CD8-positive, alpha-beta T cell (primary cell): ENCODE measurements at places on chromosomes 6 and 20.
A peak's percentile ranks its signal among the peaks of the same experiment; 100 is the strongest.

- no peak for DNase-seq
Measured at GRCh38 chr6:14055541-14055940, 62.0 kb upstream of the CD83 start.

DNA sequence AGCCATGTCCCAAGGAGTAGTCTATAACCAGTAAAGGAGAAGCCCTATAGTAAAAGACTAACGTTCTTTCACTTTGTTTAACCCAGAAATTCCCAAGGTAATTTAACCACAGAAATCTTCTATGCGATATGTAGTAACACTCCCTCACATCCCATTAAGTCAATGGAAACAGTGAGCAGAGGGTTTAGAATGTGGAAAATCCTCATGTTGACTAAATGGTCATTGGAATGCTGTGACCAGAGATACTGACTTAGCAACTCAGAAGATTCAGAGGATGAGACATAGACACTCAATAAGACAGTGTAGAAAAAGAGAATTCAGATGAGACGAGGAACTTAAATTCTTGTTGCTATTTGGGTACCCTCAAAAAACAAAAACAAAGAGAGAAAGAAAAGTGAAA lies 562.2 kb upstream of the NOX3 start:
- DNase-seq, result no peak

DNA sequence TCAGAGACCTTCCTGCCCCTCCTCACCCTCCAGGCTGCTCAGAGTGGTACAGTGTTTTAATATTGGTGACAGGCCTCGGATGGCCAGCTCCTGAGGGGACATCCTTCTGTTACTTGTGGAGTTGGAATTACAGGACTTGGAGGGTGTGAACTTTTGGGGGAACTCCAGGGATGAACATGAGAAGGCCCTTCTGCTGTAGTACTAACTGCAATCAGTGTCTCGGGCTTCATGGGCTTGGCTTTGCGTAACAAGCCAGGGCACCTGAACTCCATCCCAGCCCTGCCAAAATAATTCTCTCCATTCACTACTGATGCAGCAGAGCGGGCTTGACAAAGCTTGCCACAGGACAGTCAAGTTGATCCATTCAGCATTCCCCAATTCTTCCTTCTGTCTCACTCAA lies 28.6 kb downstream of the SLC22A23 start:
- no peak for DNase-seq

DNA sequence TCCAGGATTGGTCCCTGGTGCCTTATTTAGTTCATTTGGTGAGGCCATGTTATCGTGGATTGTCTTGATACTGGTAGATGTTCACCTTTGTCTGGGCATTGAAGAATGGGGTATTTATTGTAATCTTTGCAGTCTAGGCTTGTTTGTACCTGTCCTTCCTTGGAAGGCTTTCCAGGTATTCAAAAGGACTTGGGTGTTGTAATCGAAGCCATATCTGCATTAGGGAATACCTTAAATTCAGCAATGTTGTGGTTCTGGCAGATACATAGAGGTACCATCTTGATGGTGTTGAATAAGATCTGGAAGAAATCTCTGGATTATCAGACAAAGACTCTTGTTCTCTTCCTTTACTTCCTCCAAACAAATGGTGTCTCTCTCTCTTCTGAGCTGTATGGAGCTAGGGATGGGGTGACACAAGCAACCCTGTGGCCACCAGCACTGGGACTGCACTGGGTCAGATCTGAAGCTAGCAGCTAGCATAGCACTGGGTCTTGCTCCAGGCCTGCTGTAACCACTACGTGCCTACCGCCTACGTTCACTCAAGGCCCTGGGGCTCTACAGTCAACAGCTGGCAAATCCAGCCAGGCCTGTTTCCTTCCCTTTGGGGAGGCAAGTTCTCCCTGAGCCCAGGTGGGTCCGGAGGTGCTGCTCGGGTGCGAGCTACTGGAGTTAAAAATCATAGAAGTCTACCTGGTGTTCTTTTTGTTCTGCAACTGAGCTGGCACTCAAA lies 261.1 kb upstream of the CITED2 start:
- DNase-seq, result no peak

DNA sequence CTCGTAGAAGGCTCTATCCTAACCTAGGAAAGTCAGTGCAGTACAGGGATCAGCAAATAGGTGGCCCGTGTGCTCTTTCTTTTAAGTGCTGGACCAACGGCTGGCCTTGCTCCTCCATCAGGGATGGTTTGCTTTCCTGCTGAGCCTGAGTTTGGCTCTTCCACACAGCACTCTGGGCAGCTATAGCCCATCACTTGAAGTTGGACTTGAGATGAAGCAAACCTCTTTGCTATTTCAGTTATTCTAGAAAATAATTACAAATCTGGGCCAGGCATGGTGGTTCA lies 66.9 kb upstream of the KCNK16 start:
- no peak for DNase-seq

GRCh38 chr20:47988676-47989075 lies 203.4 kb upstream of the SULF2 start:
- DNase-seq, result no peak

DNA sequence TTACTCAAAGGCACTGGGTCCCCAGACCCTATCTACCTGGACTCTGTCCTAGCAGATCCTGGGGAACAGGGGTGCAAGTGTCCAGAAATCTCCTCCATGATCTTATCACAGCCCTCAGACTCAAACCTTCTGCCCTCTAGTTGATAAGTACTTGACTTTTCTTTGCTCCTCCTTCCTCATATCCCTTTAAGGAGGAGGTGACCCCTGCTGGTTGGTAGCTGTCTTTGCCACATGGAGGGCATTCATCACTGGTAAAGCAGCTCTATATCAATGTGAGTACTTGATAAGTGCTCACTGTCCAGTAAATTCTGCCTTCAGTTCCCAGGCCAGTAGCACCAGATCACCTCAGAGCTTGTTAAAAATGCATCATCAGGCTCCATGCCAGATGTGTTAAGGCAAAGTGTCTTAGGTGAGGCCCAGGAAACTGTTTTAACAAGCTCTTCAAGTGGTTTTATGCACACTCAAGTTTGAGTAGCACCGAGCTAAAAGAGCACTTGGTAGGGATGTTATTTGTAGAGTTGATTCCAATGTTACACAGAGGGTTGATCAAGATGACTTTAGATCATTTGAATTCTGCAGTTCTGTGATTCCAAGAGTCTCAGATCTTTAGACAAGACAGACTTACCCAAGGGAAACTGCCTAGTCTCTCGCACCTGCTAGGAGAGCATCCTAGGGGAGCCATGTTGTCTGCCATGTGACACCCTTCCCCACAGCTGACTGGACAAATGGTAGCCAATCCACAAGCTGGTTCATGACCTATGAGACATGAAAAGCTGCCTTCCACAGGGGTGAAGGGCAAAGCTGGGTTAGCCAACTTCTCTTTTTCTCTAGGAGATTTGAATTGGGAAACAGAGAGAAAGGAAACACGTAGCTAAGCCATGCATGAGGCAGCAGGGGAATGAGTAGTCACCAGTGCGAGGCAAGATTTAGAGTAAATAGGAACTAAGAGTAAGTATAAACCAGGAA lies 18.6 kb downstream of the TREML2 start:
- DNase-seq, result peak; percentile 46

DNA sequence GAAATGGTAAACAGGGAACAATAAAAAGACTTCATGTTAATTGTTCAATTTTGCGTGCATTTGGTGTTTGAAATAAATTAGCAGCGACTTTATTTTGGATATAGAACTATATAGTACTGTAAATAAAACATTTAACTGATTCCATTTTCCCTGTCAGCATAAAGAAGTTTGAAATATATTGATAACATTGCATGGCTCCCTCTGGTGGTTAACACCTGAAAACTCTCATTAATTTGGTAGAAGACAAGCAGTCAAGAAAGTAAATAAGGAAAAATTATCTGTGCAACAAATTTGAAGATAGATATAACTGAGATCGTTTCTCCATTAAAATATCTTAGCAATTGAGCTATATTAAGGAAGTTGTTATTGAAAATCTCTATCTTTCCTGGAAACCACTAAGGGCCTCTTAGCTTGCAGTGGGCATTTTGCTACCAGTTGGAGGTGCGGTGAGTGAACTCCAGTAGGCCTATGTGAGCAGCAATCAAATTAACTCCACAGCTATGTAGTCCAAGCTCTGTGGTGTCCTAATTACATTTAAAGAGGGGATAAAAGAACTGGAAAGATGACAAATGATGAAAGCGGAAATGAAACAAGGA lies 435.7 kb upstream of the FKBP1C start:
- no peak for DNase-seq

- no peak for DNase-seq
Measured at GRCh38 chr6:106513808-106514582, 115.3 kb downstream of the RTN4IP1 start.

DNA sequence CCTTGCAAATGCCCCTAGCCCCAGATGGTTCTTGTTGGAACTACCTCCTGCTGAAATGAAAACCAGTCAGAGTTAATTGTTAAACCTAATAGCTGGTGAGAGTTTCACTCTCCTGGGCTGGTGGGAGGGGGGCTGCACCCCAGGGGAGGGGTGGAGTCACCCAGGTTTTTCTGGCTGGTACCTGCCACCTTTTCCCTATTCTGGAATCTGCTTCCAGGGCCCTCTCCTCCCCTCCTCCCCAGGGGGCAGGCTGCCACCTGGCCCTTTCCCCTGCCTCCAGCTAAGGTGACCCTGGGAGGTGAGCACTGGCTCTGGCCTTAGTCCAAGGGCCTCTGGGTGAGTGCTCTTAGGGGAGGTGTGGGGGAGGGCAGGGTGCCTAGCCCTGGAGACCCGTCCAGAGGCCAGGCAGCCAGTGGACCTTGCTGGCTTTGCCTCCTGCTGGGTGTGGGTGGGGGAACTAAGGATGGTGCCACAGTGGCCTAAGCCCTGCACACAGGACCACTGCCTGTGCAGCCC lies 48.8 kb upstream of the EPB41L1 start:
- DNase-seq, result no peak

DNA sequence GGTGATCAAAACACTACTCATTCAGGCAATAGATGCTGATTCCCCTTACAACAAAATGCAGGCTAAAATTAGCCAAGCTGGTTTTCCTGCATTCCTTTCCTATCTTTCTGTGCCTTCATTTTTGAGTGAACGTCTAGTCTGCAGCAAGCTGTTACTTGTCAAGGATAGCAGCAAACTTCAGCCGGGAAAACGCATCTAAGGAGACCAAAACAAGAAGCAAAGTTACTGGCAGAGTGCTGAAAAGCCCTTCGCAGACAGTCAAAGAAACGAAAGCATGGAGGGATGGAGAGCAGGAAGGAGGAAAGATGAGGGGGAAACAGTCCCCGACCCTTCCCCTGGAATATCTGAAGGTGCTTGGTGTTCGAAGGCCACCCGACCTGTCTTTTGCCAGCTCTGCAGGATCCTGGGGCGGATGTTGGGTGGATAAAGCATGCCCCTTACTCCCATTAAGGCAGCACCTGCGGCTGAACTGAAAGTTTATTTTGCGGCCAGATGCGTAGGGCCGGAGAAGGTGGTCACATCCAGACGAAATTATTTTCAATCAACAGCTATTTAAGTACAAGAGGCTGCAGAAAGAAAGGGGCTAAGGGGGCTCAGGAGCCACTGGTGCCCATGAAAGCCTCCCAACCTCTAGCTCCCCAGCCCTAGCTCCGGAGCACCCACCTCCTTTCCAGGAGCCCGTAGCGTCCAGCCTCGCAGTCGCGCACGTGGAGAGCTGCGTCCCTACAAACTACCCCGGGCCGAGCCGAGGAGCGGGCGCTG lies 538 bp downstream of the FERMT1 start:
- no peak for DNase-seq

DNA sequence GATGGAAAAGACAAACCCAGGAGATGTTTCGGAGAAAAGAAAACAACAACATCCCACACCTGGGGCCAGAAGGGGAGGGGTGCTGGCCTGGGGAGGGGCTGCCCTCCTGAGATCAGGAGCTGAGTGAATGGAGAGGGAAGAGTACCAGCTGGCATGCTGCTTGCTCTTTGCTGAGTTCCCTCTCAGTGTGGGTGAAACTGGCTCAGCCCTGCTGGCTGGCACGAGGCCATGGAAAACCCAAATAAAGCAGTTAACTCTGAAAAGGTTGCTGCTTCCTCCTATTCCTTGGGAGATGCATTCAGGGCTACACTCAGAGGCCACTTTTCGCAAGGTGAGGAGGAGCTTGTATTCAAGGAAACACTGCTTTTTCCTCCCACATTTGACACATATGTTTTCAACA lies 8.0 kb upstream of the KCNK16 start:
- no peak for DNase-seq

DNA sequence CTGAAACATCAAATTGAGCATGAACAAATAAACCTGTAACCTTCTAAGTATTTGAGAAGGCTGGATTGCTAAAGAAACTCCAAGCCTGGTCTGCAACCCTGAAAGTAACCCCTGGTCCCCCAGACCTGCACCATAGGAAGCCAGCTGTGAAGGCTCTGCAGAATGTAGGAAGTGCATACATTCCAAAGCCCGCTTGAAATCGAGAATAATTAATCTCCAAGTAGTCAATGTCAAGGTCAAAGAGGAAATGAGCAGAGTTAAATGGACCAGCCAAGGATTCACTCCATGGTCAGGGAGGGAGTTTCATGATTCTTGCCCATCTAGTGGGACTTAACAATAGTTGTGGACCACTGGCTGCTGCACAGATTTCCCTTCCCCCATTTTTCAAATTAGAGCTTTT lies 107.6 kb upstream of the RNF24 start:
- DNase-seq, result no peak

- DNase-seq, result no peak
Measured at GRCh38 chr6:30327232-30327746, 562 bp downstream of the TRIM39 start.

- DNase-seq, result no peak
Measured at GRCh38 chr6:135411339-135411738, 86.2 kb downstream of the AHI1 start.

GRCh38 chr6:1552296-1552761 lies 57.4 kb upstream of the FOXC1 start:
- DNase-seq, result no peak

- DNase-seq, result no peak
Measured at GRCh38 chr20:51021067-51022025, 1.6 kb downstream of the KCNG1 start.

- DNase-seq, result no peak
Measured at GRCh38 chr6:161367472-161367871, 93.6 kb upstream of the AGPAT4 start.

DNA sequence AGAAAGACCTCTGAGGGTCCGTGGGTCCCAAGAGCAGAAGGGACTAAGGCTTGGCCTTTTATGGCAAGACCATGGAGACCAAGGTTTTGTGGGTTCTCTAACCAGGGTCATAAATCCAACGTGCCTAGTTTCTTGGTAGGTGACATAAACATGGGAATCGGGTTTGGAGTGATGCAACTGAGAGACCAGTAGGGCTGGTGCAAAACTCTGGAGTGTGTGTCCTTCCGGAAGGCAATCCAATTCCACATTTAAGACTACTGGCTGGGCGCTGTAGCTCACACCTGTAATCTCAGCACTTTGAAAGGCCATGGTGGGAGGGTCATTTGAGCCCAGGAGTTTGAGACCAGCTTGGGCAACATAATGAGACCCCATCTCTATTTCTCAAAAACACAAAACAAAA lies 116.5 kb upstream of the ARG1 start:
- DNase-seq, result no peak

GRCh38 chr20:32454164-32455145 lies 96.3 kb downstream of the ASXL1 start:
- DNase-seq, result no peak

GRCh38 chr6:89297695-89298351 lies 17.3 kb downstream of the GABRR2 start:
- peak; percentile 73 for DNase-seq

GRCh38 chr6:152571089-152571488 lies 66.1 kb downstream of the SYNE1 start:
- no peak for DNase-seq

GRCh38 chr20:57004951-57005933 lies 261.2 kb downstream of the BMP7 start:
- DNase-seq, result no peak

- no peak for DNase-seq
Measured at GRCh38 chr6:41874741-41875140, 20.4 kb downstream of the USP49 start.

GRCh38 chr20:59331721-59332329 lies 31.4 kb downstream of the EDN3 start:
- DNase-seq, result no peak
